Kasumi-1 (cell line): ENCODE measurements at places on chromosomes 5 and 9.

- DNase-seq, result no peak
Observed at GRCh38 chr5:35458824-35459207, 158.8 kb upstream of the SPEF2 start.

GRCh38 chr9:71795097-71795813, 26.9 kb upstream of the CEMIP2 start:
- no peak for DNase-seq

DNA sequence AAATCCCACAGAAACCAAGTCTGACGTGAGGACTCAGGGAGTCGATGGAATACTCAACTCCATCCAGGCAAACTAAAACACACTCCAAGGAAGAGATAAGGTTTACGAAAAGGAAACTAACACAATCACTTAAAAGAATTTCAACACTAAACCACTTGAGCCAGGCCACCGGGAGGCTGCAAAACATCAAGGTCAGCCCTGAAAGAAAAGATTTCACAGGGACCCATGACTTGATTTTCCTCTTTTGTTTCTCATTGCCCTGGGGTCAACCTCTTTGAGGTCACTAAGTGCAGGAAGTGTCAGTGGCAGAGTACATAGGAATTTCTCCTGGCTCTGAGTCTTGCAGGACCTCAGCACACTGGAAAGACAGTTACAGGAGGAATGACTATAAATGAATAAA, 77.8 kb upstream of the TARS1 start:
- DNase-seq, result no peak

GRCh38 chr5:100852988-100853449, 50.1 kb downstream of the ST8SIA4 start:
- DNase-seq, result peak; percentile 21

GRCh38 chr9:124675261-124676158, 95.6 kb downstream of the NR6A1 start:
- DNase-seq, result peak; percentile 38

- DNase-seq, result no peak
Observed at GRCh38 chr9:115941561-115942315, 211.9 kb upstream of the PAPPA start.

GRCh38 chr9:133869674-133870405, 122.3 kb downstream of the VAV2 start:
- no peak for DNase-seq

DNA sequence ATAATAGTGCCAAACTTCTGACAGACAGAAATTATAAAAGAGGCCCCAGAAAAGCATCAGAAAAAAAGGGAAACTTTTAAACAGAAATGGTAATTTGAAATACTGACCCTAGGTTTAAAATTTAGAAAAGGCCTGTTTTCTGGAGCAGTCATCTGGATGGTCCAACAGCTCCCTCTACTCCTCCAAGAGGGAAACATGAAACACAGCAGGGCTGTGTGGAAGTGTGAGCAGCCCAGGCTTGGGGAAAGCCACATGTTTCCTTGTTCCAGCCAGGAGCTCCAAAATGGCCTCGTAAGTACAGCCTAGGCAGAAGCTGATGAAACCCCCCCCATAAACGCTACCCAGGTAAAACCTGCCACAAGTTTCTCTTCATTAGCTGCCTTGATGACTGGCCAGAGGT, 499.3 kb upstream of the ADAMTS16 start:
- DNase-seq, result no peak

- DNase-seq, result peak; percentile 99
Observed at GRCh38 chr5:140700177-140701144, at the start of gene ZMAT2. Gene ZMAT2 (plus strand): TSS chr5:140700447. CDS start chr5:140700461, 14 bp downstream.
